ENCODE measurements at places on chromosomes 16 and 17. TPM values are rescaled to one million over a fixed set of nuclear protein-coding genes. Genes with fewer than 3 reads are reported as not detected.

DNA sequence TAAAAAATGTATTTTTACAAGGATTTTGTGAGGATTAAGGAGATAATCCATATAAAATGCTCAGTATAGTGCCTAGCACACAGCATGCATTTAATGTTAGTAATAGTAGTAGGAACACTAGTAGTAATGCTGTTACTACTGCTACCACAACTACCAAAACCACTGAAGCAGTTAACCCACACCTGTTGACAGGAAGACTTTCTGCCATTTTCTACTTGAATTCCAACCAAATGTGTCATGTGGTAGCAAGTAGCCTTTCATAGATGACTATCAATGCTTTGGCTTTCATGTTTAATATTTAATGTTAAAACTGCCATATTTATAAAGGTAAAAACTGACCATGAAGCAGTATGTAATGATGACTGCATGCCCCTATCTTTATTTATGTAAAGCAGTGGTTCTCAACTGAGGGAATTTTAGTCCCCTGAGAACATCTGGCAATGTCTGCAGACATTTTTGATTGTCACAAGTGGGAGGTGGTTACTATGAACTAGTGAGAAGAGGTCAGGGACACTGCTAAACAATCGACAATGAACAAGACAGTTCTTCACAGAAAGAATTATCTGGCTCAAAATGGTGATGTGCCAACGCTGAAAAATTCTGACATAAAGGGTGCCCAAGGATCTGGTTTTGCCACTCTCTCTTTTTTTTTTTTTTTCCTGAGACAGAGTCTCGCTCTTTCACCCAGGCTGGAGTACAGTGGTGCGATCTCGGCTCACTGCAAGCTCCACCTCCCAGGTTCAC, 89.4 kb downstream of the ITFG1 start:
- DNase-seq: no peak

HID1 gene
- polyA plus RNA-seq: 13.1 TPM

DNA sequence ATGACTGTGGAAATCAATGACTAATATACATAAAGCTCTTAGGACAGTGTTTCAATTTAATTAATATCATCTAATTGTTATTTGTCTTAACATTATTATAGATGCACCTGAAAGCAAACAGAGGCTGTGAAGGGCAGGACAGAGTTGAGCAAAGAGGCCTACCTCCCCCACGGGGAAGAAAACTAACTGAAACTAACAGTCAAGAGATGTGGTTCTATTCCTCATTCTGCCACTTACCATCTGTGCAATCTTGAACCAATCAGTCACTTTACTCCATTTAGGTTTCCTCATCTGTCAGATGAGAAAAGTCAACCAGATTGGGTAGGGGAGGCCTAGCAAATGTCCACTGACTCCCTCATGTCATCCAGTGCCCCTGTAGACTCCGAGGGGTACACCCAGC, 59.1 kb downstream of the C17orf67 start:
- DNase-seq: no peak

- DNase-seq: no peak
Observed at GRCh38 chr17:61312406-61313295, 87.0 kb upstream of the TBX2 start.

CFDP1 gene
- polyA plus RNA-seq: 203 TPM

OTOA gene
- 0.14 TPM for polyA plus RNA-seq
